ENCODE measurements at places on chromosomes 11 and 22.
A peak's percentile ranks its signal among the peaks of the same experiment; 100 is the strongest.

GRCh38 chr11:75576499-75576918, 14.5 kb downstream of the SERPINH1 start:
- DNase-seq, result peak; percentile 48

- no peak for DNase-seq
Observed at GRCh38 chr11:102614485-102614884, 10.6 kb downstream of the MMP20 start.

- DNase-seq, result peak; percentile 56
Observed at GRCh38 chr22:50258361-50259292, 2.9 kb downstream of the MAPK12 start.

- no peak for DNase-seq
Observed at GRCh38 chr22:34278121-34278520, 357.8 kb upstream of the LARGE1 start.

DNA sequence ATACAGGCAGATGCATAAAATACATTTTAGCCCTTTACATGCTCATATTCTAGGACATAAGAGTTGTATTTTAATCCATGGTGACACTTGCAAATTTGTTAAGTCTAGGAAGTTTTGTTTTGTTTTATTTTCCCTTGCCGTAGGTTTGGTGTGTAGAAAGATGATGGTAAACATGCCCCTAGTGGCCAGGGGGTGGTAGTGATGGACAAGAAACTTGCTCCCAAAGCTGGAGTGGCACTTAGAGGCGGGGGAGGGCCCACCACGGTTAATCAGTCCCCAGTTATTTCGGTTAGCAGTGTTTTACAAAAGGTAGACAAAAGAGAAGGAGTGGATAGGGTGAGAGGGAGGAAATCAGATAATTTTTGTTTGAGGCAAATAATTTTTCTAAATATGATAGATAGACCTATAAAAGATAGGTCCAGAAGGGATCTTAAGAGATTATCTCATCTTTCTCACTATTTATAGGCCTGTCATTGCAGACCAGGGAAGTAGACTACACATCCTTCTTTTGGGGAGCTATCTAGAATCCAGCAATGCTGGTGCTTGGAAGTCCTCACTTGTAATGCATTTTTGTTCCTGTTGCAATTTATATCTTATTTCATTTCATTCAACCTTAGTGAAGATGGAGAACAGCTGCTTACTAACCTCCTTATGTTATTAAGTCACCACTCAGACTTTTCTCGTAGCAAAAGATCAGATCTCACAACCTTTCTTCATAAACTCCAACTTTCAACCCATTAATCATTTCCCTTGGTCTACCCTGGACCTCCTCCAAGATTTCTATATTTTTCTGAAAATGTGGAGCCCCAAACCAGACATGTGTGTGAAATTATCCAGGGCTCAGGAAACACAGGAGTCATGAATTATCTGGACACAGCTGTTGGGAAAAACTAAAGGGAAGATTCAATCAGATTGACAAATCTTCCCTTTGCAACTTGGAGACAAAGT, 5.9 kb upstream of the BDNF start:
- DNase-seq, result no peak

GRCh38 chr22:22720724-22721261, 76.4 kb downstream of the GGTLC2 start:
- DNase-seq, result peak; percentile 18

- no peak for DNase-seq
Observed at GRCh38 chr11:92980312-92980711, 10.9 kb downstream of the MTNR1B start.

DNA sequence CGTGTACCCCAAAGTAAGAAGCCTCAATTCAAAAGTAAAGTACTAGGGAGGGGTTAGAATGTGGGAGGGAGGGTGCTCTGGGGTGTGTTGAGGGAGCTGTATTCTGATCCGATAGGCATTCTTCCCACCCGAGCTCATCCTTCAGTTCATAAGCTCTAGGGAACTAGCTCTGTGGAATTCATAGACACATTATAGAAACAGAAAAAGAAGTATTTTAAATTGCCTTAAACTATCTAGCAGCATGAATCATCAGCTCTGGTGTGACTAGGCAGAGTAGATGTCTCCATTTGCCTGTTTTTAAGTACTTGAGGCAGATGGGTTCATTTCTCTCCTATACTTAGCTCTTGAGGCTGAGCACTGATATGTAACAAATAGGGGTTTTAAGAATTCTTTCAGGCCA, 7.3 kb upstream of the SGSM3 start:
- DNase-seq, result no peak

DNA sequence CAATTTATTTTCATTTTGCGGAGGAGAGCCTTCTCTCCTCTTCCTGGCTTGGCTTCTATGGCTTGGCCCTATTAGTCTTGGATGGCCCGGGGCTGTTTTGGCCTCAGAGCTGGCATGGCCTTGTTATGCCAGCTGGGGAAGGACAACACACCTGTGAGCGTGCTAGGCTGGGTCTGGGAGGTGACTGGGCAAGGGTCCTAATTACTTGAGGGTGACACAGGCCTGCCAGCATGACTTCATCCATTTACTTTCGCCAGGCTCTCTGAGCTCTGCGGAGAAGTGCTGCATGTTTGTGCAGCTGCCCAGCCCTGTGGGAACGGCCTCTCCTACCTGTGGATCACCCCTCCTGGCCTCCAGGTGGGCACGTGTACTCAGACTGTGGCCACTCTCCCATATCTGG, 153.6 kb downstream of the SNX19 start:
- peak; percentile 90 for DNase-seq

DNA sequence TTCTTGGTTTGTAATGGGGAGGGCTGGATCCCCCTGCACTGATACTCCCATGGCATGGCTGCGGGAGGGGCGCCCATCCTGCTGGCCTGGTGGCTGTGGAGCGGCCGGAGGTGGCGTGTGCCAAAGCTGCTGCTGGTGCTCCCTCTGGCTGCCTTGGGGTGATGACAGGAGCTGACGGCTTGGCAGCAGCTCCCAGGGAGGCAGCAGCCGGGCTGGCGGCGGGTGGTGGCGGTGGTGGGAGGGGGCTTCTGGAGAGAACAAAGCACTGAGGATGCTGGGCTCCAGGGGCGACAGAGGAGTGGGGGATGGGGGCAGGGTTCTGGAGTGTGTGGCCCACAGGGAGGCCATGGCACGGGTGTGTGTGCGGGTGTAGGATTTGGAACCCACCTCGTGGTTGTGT, 11.4 kb upstream of the MPPED1 start:
- no peak for DNase-seq

DNA sequence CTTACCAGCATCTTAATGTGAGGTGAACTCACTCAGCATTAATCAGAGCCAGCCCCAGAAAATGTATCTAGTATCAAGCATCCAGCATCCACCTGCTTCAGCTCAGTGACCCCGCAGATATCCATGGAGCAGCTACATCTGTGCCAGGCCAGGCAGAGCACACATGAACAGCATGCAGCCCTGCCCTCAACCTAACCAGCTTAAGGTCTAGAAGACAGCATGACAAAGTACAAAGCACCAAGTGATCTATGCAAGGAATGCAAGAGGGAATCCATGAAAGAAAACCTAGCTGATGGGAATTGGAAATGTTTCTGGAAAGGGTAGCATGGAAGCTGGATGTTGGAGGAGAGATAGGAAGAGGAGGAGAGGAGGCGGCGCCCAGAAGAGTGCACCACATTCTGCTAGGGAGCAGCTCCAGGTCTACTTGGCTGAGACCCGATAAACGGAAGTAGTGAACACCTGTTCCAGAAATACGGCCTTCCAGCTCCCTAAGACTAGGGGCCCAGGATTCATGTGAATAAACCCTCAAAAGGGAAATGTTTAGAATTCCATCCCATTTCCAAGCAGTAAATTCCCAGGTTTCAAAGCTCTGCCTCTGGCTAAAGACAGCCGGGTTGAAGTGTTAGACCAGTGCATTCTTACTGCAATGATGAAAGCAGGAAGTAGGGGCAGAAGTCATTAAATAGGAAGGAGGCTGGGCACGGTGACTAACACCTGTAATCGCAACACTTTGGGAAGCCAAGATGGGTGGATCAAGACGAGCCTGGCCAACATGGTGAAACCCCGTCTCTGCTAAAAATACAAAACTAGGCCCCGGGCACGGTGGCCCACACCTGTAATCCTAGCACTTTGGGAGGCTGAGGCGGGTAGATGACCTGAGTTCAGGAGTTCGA, 23.5 kb upstream of the L3MBTL2 start:
- DNase-seq, result peak; percentile 16

DNA sequence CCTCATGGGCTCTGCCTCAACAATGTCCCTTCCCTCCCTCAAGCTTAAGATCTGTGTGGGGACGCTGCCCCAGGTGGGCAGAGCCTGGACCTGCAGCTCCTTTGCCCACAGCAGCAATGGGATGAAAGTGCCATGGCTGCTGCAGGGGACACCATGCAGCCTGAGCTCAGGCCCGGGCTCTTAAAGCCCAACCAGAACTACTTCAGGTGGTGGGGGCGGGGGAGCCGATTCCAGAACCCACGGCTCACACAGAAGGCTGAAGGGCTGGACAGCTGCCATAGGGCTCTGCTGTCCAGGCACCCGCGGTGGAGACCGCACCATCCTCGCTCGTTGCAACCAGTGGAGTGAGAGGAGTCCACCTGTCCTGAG, 12.5 kb downstream of the CHID1 start:
- no peak for DNase-seq

DNA sequence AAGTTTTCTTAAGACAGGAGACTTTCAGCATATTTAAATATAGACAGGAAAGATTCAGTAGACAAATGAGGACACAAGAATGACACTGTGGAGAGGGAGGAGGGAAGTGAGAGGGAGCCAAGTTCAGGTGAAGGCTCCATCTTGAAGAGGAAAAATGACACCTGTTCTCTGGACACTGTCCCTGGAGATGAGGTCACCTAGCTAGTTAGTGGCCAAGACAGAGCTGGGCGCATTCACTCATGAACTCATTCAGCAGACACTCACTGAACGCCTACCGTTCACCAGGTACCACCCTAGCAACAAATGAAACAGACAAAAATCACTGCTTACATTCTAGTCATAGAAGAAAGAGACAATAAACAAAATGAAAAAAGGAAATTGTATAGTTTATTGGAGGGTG, 103.3 kb upstream of the PARVA start:
- no peak for DNase-seq

DNA sequence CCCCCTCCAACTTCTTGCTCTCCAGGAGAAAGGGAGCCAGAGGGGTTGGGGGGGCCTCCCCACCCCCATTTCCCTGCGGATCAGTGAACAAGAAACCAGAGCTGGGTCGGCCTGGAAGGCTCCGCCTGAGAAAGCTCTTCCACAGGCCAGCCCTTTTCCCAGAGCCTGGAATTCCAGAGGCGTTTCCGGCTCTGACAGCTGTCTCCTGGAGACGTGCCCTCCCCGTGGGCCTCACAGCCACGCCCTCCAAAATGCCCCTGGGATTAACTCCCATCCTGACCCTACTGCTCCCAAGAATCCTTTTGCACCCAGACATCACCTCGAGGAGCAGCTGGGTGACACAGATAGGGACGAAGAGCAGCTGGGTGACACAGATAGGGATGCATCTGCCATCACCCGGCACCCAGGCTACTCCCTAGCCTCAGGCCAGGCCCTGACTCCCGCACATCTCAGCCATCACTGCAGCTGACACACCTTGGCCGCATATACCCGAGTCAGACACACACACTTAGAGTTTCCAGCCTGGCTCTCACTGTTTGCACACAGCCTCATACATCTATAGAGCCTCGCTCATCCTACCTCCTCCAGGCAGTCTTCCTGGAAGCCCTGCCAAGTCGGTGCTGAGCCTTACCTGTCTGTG, 7.6 kb upstream of the CDC42EP1 start:
- DNase-seq, result peak; percentile 88

- DNase-seq, result no peak
Observed at GRCh38 chr11:44725757-44726282, 942 bp upstream of the TSPAN18 start.

DNA sequence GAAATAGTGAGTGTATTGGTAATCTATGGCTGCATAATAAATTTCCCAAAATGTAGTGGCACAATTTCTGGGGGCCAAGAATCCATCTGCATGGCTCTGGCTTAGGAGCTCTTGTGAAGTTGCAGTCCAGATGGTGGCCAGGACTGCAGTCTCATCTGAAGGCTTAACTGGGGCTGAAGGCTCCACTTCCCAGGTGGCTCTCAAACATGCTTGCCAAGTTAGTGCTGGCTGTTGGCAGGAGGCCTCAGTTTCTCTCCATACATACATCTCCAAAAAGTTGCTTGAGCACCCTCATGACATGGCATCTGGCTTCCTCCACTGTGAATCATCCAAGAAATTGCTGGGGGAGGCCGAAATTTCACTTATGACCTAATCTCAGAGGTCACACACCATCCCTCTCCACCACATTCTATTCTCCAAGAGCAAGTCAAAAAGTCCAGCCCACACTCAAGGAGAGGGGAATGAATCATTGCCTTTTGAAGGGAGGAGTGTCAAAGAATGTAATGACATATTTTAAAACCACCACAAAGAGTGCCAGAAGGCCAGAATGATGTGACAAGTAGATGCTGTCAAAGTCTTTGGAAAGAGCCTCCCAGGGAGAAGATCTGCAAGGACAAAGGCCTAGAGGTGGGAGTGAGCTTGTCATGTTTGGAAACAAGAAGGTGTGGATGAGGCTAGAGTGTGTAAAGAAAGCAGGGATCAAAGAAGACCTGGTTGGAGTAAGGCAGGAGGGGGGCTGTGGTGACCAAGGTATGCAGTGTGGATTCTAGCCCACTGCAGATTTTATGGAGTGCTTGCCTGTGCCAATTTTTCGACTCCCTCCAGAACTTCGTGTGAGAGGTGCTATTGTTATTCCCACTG, 566.2 kb downstream of the MIAT start:
- no peak for DNase-seq

- no peak for DNase-seq
Observed at GRCh38 chr11:133930767-133931448, 25.9 kb downstream of the IGSF9B start.

GRCh38 chr11:132814410-132814809, 717.9 kb downstream of the OPCML start:
- DNase-seq, result no peak

DNA sequence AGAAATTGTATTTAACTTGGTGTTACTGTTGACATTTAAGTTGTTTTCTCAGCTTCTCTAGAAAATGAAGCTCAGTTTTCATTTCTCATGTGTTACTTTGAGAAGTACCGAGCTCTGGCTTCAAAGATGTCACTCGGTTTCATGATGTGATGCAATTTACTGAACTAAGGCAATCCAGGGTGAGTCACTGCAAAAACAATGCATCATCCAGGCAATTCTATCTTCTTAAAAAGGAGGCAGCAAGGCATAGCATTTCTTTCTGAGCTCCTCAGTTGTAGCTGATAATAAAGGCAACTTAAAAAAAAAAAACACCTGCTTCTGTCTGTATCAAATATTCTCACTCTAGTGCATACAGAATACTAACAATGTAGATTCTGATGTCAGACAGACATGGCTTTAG, 91.1 kb upstream of the KCNA4 start:
- DNase-seq, result no peak

- DNase-seq, result peak; percentile 87
Observed at GRCh38 chr11:106156290-106156937, 79.0 kb downstream of the AASDHPPT start.

- DNase-seq, result no peak
Observed at GRCh38 chr11:133814588-133815100, 30.7 kb downstream of the SPATA19 start.

GRCh38 chr22:44869196-44869595, 116.8 kb downstream of the ARHGAP8 start:
- no peak for DNase-seq
